Activated CD4-positive, alpha-beta T cell treated with anti-CD3 and anti-CD28 coated beads, Interleukin-2, amount 50 U/mL, for 4 hours (primary cell): ENCODE measurements at places on chromosomes 1 and 21.

DNA sequence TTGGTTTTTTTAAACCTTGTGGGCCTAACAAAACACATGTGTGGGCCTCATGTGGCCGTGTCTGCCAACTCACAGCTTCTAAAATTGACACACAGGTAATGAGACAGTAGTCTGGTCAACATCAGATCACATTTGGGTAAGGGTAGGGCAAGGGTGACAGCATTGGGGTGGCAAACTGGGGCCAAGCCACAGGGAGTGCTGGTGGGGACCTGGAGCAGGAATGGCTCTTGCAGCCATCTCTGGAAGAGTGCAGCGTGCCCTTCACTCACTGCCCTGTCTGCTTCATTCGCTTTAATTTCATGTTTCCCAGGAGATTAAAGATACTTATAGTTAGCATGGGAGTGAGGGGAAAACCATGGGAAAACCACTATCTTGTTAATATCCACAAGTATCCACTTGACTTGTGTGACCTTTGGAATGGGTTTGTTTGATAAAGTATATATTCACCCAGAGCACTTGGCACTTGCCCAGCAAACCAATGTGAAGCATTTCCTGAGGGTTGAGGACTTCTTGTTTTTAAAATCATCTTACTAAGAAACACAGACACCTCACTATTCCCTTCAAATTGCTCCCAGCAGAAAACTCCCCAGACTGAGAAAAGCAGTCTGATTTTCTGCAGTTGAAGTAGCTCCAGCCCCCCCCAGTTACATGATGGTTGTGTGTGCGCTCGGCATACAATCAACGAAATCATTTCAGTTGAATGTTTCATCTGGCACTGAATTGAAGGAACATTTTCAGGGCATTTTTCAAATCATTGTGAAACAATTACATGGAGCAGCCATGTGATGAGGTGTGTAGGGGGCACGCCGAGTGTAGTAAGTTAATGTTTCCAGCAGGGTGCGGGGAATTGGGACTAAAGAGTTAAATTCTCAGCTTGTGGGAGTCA lies 175.7 kb downstream of the VPS13D start:
- DNase-seq: no peak

DNA sequence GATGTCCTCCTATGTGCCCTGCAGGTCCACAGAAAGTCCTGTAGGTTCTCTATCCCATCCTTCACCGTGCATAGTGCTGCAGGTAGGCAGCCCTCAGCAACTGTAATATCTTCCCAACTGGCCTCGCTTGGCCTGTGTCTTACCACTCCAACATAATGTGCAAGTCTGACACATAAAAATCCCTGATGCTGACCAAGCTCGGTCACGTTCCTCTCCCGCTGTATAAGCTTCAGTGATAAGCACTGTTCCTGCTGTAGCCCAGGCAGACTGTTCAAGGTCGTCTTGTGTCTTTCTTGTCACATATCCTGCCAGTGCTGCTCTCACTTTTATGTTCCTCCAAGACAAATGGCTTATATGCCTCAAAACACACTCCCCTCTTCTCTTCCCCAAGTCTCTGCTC lies 19.4 kb upstream of the KCNE1 start:
- DNase-seq: no peak

DNA sequence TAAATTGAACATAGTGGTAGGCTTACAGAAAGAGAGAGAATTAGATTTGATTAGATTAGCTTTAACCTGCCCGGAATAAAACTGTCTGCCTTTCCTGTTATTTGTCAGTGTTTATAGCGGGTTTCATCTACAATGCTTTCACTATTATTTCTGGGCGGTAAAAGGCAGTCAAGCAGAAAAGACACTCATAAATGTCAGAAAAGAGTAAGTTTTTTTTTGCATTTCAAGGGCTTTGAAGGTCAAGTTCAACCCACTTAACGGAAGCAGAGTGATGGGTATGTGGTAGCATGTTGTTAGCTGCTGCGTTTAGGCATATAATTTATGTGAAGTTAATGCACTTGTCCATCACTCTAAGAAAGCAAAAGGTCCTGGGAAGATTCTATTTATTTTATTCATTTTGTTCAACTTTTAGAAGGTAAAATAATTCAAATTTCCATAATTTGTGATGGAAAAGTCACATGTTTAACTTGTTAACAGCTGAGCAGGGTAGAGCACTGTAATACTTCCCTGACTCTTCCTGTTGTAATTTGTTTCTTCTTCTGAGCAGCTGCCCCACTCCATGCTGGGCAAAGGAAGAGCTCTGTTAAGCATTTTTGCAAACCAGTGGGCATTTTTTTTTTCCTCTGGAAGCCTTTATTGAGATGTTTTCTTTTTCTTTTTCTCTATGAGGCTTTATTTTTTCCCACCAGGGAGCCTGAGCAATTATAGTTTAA lies 220.1 kb downstream of the ST6GALNAC3 start:
- no peak for DNase-seq

GRCh38 chr1:61095470-61095812 lies 13.1 kb downstream of the NFIA start:
- no peak for DNase-seq

GRCh38 chr1:240658312-240658960 lies 46.5 kb upstream of the GREM2 start:
- no peak for DNase-seq

- no peak for DNase-seq
Measured at GRCh38 chr1:219871427-219872057, 56.8 kb downstream of the SLC30A10 start.

DNA sequence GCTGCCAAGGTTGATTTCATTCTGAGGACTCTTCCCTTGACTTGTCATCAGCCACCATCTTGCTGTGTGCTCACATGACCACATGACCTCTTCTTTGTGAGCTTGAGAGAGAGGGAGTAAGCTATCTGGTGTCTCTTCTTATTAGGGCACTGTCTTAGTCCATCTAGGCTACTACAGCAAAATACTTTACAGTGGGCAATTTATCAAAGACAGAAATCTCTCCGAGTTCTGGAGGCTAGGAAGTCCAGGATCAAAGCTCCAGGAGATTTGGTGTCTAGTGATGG lies 11.9 kb upstream of the RPS6KA1 start:
- no peak for DNase-seq

- no peak for DNase-seq
Measured at GRCh38 chr1:113178106-113178505, 105.1 kb downstream of the LRIG2 start.

- DNase-seq: no peak
Measured at GRCh38 chr21:34105947-34106541, 32.7 kb downstream of the MRPS6 start.

DNA sequence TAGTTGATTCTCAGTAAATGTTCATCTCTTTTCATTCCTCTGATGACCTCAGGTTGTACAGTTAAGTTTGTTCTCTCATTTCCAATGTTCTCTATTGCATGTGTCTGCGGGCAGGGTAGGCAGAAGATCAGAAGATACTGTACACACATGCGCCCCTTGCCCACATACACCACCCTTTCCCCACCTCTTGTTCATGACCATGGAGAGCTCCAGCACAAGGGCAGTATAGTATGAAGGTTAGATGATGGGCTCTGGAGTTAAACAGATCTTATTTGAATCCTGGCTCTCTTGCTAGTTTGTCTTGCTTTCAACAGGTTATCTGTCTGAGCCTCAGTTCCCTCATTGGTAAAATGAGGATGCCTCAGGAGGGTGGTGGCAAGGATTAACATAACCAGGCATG lies 17.8 kb upstream of the PLD5 start:
- no peak for DNase-seq

DNA sequence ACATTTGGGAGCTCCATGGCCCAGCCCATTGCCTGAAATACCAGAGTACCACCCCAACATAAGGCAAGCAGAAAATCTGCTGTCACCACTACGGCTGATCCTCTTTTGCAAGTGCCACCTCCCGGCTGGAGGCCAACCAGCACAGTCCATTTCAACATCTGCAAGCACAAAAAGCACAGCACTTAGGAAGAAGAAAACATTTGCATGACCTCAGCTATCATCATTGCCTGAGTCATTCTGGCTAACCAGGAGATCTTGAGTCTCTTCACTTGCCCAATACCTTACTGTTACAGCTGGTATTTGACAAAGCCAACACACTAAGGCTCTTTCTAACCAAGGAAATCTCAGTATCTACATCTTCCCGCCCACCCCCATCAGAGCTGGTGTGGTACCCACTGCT lies 55.9 kb downstream of the NEK7 start:
- DNase-seq: no peak

GRCh38 chr1:210385228-210385627 lies 56.5 kb downstream of the HHAT start:
- no peak for DNase-seq

DNA sequence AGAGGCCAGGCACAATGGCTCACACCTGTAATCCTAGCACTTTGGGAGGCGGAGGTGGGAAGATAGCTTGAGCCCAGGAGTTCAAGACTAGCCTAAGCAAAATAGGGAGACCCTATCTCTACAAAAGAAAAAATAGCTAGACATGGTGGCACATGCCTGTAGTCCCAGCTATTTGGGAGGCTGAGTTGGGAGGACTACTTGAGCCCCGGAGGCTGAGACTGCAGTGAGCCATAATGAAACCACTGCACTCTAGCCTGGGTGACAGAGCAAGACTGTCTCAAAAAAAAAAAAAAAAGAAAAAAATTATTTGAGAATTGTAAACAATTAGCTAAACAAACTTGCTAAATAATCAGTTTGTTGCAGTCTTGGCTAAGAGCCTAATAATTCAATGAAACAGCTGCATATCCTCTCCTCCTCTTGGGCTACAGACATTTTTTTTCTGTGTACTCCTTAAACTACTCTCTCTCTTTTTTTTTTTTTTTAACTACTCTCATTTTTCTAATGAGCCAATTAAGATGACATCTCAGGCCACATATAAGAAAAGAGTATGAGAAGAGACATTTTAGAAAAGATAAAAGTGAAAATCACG lies 10.5 kb upstream of the DNAJB4 start:
- DNase-seq: no peak

GRCh38 chr1:46171351-46171750 lies 3.5 kb upstream of the TSPAN1 start:
- DNase-seq: no peak

DNA sequence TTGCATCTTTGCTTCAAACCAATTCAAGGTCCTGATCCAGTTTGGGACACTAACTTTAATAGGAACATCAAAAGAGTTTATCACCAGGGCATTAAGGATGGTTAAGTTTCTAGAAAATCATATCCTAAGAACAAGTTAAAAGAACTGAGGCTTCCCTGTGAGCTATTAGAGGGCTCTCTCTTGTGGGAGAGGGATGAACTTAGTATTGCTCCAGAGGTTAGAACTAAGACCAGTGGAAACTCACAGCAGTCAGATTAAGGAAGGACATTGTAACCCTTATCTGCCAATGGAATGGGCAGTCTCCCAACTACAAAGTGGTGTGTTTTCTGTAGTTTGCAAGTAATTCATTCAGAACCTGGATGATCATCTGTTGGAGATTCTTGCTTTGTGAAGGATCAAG lies 36.8 kb downstream of the UBE2U start:
- DNase-seq: no peak

DNA sequence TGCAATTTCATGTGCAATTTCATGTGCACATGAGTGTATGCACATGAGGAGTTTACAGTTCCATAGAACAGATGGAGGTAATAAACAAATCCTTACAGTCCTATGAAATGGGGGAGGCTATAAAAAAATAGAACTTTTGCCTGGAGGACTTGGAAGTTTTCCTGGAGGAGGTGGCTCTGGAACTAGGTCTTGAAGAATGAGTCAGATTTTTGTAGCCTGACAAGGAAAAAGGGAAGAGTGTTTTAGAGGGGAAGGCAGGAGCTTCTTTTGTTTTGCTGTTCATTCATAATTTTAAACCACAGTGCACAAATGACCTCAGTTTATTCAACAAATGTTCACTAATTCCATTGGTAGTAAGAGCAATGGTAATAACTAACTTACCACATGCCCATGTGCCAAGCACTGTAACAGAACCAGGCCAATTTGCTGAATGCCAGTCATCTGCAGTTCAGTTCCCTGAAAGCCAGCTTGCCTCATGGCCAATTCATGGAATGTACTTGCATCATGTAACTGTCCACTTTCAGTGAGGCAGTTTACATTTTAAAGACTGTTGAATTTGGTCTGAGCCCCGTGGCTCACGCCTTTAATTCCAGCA lies 2.7 kb downstream of the DIO1 start:
- DNase-seq: no peak

GRCh38 chr1:67754526-67754920 lies 69.5 kb downstream of the GADD45A start:
- DNase-seq: no peak
